Umbilical cord (tissue), 2 donors: ENCODE measurements at places on chromosomes 6 and 20. TPM values are rescaled to one million over a fixed set of nuclear protein-coding genes. Genes with fewer than 3 reads are reported as not detected.

- no peak for DNase-seq
Observed at GRCh38 chr6:63795006-63795405, 159.4 kb downstream of the PHF3 start.

The RAET1L gene
- total RNA-seq = not detected

GRCh38 chr20:49045440-49046086 is 549 bp upstream of the CSE1L start:
- peak; percentile 41 for DNase-seq

- peak; percentile 41 for DNase-seq
Observed at GRCh38 chr6:14770572-14770971, 475.3 kb upstream of the JARID2 start.
